ENCODE measurements at places on chromosomes 6 and 20. TPM values are rescaled to one million over a fixed set of nuclear protein-coding genes. Genes with fewer than 3 reads are reported as not detected.

DNA sequence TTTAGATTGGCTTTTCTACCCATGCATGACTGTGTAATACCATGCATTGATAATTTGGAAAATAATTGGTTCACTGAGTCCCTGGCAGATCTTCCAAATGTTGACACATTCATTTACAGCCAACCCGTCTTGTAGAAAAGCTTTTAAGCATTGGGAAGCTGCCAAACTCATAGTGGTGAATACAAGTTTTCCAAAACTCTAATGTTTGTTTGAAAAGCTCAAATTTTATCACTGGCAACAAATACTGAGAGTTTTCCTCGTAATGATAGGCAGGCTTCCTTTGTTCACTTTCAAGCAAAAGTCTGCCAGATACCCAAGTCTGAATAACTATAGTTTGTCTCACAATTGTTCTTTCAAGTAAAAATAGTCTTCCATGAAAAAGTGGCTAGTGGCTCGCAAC, 143.0 kb downstream of the FIG4 start:
- H3K4me1 ChIP-seq = no peaks in the 10 kb centered on the region
- no peaks in the 10 kb centered on the region for H3K36me3 ChIP-seq
- H3K27me3 ChIP-seq = no peaks in the 10 kb centered on the region
- no peak for DNase-seq

DNA sequence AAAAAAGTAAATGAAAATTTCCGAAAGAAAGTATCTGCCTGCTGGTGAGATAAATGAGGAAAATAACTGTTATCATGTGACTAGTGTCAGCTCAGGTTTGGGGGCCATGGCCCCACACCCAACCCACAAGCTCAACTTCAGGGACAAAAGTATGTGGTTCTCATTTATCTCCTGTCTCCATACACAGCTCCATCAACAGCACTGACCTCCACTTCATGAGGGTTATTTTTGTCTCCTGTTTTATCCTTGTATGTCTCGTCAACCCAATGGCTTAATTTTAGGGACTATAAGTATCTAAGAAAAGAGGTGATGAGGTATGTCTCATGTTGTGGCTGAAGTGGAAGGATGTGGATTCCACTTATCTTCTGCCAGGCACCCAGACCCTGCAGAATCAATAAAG, 271.6 kb upstream of the RIN2 start:
- DNase-seq = no peak
- no peaks in the 10 kb centered on the region for H3K4me1 ChIP-seq
- no peaks in the 10 kb centered on the region for H3K27me3 ChIP-seq
- H3K4me3 ChIP-seq = no peak overlapping the region
- no peak overlapping the region for H3K27ac ChIP-seq

DNA sequence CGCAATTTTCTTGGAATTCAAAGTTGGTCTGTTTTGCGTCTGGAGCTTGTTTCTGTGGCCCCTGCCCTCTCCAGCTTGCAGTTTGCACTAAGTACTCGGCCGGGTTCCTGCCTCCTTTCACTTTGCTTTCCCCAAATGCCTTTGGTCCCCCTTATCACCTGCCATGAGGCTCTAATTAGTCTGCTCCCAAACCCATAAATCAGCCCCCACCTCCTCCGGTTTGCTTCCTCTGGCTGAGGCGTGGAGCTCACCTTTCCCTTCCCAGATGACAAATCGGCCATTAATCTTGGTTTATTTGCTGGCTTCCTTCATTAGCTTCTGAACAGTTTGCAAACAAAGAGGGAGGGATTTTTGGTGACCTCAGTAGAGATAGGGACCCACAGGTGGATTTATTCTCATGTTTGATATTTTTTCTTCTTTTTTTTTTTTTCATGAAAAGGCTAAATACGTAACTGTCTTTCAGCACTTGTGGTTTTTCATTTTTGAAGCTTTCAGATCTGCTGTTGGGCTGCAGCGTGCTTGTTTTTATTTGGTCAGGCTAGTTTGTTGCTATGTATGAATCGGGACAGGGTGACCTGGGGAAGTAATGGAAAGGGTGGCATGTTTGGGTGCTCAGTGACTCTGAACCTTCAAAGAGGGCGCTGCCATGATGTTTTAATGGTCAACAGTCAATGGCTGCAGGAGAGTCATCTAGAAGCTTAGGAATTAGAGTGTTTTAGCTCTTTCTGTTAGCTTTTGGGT, 121.7 kb upstream of the JAG1 start:
- no peaks in the 10 kb centered on the region for H3K4me1 ChIP-seq
- no peaks in the 10 kb centered on the region for H3K36me3 ChIP-seq
- no peak for DNase-seq
- no peak overlapping the region for H3K4me3 ChIP-seq
- no peaks in the 10 kb centered on the region for H3K27me3 ChIP-seq
- H3K27ac ChIP-seq = no peak overlapping the region

DNA sequence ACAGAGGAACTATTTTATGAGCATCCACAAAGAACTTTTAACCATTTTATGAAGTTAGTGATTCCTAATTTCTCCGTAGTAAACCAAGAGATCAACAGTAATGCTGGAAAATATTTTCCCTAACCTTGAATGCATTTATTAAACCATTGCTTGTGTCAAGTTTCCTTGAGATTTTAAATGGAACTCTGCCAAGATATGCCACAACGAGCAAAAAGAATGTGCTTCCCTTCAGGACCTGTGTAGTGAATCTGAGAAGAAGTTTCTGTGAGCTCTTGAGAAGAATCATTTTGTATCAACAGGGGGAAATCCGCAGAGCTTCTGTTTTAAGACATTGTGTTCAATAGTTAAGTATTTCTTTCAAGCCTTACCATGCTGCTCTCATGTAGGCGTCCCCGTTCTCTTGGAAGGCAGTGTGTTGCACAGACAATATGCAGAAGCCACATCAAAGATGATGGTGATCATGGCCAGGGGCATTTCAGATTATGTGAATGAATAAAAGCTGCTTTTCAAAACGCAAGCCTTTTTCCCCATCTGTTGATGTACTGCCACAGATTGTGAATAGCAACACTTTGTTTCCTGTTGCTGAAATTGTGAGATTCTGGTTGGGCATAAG, 439.8 kb downstream of the BMP2 start:
- no peaks in the 10 kb centered on the region for H3K27me3 ChIP-seq
- H3K4me1 ChIP-seq = no peaks in the 10 kb centered on the region
- no peak overlapping the region for H3K4me3 ChIP-seq

The RAD21L1 gene
- not detected for total RNA-seq
